ENCODE measurements at places on chromosomes 12 and 14.

DNA sequence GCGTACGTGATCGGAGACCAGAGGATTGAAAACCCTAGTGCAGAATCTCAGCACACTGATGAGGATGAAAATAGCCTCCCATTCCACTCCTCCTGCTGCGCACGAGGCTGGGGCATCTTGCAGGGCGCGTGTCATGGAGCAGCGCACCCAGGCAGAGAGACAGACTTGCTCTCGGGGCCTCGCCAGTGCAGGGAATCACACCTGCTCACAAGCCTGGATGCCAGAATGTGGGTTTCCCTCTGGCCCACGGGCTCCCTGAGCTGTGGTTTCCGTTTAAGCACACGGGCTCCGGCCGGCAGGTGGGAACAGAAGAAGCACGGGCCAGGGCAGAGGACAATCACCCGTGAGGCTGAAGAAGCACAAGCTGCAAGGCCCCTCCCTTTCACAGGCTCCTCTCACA is 2.0 kb downstream of the FGF6 start:
- peak; percentile 23 for DNase-seq

DNA sequence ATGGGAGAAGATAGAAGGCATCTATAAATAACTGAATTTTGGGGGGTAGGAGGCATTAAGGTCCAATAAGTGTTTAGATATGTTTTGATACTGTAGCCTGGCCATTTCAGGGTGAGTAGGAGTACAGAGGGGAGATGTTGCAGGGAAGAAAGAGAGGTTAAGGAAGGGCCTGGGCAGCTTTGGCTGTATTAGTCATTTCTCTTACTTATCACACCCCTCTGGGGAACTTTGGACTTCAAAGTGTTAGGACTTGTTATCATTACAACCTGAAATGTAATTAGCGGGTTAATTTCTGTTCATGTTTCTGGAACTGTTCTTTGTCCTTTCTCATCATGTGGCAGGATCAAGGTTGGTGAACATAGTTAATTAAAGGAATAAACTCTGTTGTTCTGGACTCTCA is 40.3 kb downstream of the SUSD6 start:
- DNase-seq = no peak

- no peak for DNase-seq
Measured at GRCh38 chr14:92659765-92660561, 88.5 kb downstream of the LGMN start.

- DNase-seq = peak; percentile 48
Measured at GRCh38 chr12:120468325-120468820, 1.2 kb downstream of the SRSF9 start.

- DNase-seq = peak; percentile 33
Measured at GRCh38 chr12:442235-442884, 17.4 kb upstream of the B4GALNT3 start.

GRCh38 chr12:13345722-13346121 is 149.2 kb downstream of the EMP1 start:
- DNase-seq = no peak

DNA sequence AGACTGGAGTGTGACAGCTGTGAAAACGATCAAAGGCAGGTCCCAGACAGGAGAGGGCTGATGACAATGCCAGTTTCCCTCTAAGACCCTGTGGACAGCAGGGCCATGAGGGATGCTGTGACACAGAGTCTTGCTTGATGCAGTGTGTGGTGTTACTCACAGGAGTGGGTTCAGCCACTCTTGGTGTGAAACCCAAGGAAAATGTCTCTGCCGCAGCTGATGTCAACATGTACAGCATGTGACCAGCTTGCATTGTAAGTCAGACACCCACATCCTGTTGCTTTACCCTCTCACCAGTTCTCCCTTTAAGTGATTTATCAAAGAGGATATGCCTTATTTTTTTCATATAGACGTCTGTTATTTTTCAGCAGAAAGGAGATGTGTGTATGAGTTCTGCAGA is 268.6 kb downstream of the BTG1 start:
- DNase-seq = no peak

DNA sequence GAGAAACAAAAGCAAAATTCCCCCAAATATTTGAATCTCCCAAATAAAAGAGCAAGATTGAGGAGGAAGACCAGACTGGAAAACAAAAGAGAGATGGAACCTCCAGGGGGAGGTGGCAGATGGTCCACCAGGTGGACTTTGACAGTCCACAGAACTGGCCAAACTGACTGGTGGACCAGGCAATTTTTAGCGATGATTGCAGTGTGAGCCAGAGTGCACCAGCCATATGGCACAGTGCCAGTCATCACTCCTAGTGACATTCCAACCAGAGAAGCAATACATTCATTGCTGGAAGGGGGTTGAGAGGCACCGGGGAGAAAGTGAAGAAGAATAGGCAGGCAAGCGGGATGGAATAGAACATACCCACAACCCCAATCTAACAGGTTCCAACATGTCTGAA is 182.9 kb downstream of the EXOC5 start:
- no peak for DNase-seq

DNA sequence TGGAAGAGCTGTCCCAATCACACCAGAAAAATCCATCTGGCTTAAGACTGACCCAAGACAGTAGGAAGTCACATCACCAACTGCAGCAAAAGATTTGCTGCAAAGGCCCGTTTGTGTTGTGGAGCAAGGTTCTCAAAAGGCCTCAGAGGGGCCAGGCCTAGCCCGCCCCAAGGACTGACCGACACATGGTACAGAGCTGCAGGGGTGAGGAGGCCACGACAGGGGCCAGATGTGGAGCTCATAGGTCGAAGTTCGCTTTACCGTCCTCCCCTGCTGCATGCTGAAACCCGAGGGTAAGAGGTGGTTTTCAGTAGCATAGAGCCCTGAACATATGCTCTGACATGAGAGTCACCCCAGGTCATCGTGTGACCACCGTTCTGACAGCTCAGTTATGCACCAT is 35.5 kb downstream of the PLBD1 start:
- DNase-seq = no peak

DNA sequence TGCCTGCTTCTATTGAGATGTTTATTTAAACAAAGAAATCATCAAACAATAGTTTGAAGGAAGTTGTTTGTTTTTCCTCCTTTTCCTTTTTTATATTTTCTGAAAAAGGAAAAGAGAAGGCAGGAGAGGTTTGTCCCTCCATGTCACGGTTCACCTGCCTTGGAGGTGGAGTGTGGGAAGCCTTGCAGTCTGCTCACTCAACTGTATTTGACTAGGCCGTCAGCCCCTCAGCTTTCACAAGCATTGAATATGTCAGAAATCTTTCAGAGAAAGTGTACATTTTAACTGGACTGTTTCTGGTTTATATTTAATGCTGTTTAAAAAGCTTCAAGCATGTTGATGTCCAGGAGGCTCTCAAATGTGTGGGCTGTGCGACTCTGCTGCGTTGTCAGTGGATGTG is 370.4 kb downstream of the NPAS3 start:
- no peak for DNase-seq

- no peak for DNase-seq
Measured at GRCh38 chr12:94609917-94610443, 40.4 kb downstream of the TMCC3 start.

DNA sequence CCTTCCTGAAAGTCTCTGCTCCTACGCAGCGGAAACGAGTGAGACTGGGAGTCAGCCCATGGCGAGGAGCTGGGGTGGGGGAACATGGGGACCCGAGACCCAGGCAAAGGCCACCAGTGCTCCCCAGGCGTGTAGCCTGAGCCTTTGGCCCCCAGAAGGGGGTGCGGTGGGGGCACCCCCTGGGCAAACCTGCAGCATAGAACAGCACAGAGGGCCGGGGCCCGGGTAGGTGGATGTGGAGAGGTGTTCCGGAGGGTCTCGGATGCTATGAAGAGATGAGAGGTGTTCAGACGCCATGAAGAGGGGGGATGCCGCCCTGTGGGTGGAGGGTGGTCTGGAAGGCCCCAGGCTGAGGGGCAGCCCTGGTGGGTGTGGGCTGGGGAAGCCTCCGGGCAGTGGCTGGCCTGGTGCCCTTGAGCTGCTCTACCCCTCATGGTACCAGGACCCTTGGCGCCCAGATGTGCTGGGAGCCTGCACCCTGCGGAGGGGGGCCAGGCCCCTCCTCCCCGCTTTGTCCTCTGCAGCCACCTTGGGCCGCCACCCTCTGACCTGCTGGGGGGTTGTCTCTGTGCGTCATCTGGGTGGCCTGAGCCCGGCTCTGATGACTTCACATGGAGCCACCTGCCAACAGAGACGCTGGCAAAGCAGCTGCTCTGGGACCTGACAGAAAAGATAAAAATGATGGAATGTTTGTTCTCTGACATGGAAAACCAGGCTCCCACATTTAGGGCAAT is 83.4 kb downstream of the KIF26A start:
- no peak for DNase-seq

DNA sequence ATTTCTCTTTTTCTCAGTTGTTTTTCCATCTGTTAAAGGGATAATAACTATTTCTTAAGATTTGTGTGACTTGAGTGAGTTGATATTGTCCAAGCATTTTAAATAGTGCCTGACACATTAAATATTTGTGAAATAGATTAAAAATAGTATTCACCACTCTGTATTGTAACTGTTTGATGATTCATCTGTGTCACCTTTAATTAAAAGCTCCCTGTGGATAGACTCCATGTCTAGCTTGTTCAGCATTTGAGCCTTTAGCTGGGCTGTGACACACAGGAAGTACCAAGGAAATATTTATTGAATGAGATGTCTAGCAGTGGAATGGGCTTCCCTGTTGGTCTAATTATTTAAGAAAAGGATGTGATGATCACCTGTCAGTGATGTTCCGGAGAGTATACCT is 1.8 kb upstream of the GLIPR1L2 start:
- DNase-seq = peak; percentile 7

DNA sequence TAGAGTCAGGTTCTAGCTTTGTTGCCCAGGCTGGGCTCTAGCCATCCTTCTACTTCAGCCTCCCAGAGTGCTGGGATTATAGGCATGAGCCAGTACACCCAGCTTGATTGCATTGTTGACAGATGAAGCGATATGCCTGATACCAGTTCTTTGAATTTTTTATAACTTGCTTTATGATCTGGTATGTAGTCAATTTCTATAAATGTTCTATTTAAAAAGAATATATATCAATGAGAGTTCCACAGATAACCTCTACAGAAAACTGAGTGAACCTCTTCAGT is 99.8 kb downstream of the DIP2B start:
- no peak for DNase-seq

GRCh38 chr14:44271637-44272036 is 235.4 kb downstream of the FSCB start:
- no peak for DNase-seq

GRCh38 chr12:24948757-24949722 is at the start of gene BCAT1:
Gene BCAT1, minus strand, starts transcription at chr12:24949101. Its CDS starts 169 bp downstream, at chr12:24948932.
- DNase-seq = peak; percentile 60

- DNase-seq = no peak
Measured at GRCh38 chr12:54333420-54334034, 8.6 kb downstream of the COPZ1 start.

GRCh38 chr14:60722357-60723115 is 1.6 kb downstream of the SIX4 start:
- no peak for DNase-seq

GRCh38 chr14:89720741-89721729 is 233.5 kb downstream of the EFCAB11 start:
- peak; percentile 60 for DNase-seq

GRCh38 chr14:64681796-64682710 is 22.2 kb upstream of the PLEKHG3 start:
- no peak for DNase-seq

DNA sequence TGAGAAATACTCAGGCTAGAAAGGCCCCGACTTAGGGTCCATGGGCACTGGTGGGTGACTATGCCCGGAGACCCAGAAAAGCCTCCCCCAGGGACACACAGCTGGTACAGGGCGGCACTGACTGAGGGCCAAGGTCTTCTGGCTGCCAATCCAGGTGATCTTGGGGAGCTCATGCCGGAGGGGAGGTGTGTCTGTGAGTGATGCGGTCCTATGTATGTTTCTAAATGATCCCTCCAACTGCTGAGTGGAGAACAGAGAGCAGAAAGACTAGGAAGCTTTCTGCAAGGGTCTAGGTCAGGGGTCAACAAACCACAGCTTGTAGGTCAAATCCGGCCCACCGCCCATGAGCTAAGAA is 391 bp downstream of the SERPINA4 start:
- DNase-seq = no peak

- DNase-seq = peak; percentile 39
Measured at GRCh38 chr14:88168498-88169165, 154.4 kb downstream of the KCNK10 start.

DNA sequence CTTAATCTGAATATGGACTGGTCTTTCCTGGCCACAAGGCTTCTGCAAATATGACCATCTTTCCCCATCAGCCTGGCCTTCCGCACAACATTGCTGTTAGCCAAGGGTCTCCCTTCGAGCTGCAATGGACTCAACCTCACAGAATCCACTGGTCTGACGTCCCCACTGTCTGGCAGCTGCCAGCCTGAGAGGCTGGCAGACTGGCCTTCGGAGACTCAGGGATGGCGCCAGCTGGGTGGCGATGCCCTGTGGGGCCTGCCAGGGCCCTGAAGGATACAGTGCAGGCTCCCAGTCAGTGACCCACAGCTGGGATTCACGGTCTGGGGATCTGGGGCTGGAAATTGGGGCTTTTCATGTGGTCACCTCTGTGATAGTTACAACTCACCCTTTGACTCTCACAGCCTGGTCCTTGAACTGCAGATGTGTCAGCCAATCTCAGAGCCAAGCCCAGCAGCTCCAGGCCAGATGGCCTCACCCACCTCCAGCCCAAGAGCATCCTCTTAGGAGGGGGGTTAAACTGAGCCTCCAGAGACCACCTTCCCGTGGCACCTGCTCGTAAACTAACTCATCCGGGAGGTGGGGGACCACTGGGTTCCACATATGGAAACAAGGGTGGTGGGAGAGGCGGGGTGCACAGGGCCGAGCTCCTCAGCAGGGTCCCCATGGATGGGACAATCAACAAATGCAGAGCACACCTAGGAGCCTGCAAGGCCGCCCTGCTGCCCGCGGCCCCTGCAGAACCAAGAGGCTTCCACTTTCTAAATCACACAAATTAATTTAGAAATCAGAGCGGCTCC is 21.1 kb upstream of the C14orf180 start:
- no peak for DNase-seq

DNA sequence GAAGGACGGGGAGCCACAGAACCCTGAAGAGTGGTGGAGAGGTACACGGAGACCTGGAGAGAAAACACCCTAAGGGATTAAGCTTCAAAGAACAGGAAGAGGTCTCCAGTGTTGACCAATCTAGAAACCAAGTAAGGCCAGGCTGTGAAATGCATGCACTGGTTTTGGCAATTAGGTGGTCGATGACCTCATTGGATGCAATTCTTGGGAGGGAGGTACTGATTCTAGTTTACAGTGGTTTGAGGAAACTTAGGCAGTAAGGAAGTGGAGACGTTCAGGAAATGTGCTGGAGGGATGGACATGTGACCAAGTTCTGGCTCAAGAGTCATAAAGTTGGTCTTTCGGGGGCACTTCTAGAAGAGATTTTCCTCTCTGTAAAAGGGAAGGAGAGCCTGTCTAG is 91.3 kb upstream of the CEP83 start:
- DNase-seq = no peak

DNA sequence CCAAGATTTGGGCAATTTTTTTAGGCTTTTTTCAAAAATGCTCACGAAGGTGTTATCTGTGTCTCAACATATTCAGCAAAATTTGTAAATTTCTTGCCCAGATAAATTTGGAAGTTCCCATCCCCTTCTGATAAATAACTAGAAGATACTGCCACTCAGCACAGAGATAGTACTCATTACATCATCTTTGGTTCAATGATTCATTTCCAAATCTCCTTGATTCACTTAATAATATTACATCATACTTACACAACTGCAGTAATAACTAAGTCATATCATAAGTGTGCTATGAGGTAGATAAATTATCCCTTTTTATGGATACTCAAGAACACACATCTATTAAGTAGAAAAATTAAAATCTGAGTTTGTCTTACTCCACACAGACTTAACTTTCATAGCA is 89.4 kb downstream of the RPAP3 start:
- DNase-seq = no peak

GRCh38 chr14:99524091-99524661 is 43.0 kb downstream of the CCNK start:
- DNase-seq = no peak

Data from RPMI8226 (cell line).